ENCODE measurements at places on chromosomes 3 and 15. TPM values are rescaled to one million over a fixed set of nuclear protein-coding genes. Genes with fewer than 3 reads are reported as not detected.

Gene ZNF620
- total RNA-seq: 4.1 TPM

Gene TUSC7
- not detected for total RNA-seq

Gene PPARG
- 199 TPM for total RNA-seq

Gene POLR2M
- 101 TPM for total RNA-seq

Gene SLC30A4
- total RNA-seq: 8.9 TPM

Gene C3orf80
- total RNA-seq: 0.28 TPM

Gene LTK
- 0.84 TPM for total RNA-seq

Data from omental fat pad (tissue), 4 donors.